Stimulated activated CD8-positive, alpha-beta memory T cell treated with anti-CD3 and anti-CD28 coated beads, Interleukin-15, amount 100 ng/mL, for 24 hours (primary cell): ENCODE measurements at places on chromosomes 16 and 17.

GRCh38 chr16:3696425-3697218 lies 20.7 kb downstream of the TRAP1 start:
- DNase-seq, result no peak

- DNase-seq, result no peak
These were observed 47.5 kb upstream of the CLEC3A start for GRCh38 chr16:77974883-77975282.

- no peak for DNase-seq
These were observed 994 bp downstream of the PITPNA start for GRCh38 chr17:1561420-1562175.

DNA sequence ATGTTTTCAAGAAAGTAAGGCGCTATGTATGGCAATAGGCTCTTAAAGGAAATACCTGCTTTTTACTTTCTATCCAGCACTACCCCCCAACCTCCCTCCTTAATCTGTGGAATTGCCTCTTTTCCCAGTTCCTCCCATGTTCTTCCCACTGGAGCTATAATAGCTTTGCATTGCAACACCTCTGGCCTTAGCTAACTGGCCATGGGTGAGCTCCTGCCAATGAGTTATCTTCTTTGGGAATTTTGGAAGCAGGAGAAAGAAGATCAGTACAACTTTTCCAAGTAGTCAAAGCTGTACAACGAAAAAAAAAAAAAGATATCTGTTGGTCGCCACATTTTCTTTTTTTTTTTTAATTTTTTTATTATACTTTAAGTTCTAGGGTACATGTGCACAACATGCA lies 398.0 kb downstream of the NPIPA8 start:
- DNase-seq, result no peak

- no peak for DNase-seq
These were observed 13.7 kb downstream of the GJD3 start for GRCh38 chr17:40350689-40351358.

- no peak for DNase-seq
These were observed 251.6 kb downstream of the KCNJ2 start for GRCh38 chr17:70420861-70421445.

DNA sequence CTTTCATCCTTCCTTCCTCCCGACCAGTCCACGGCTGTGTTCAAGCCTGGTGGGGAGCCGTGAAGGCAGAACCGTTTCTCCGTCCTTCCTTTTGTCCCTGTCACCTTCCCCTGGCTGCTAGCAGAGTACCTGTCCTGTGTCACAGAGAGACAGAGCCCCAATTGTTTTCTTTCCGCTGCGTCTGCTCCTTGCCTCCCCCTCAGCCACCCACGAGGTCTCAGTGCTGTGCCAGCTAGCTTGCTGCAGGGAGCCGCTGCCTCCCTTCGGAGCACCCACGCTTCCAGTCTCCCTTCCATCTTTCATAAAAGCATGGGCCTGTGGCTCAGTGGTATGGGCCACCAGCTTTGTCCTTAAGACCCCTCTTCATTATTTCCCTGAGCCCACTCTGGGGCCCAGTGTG lies 62.2 kb downstream of the MPRIP start:
- no peak for DNase-seq

- no peak for DNase-seq
These were observed 2.0 kb downstream of the WSCD1 start for GRCh38 chr17:6072157-6072556.

DNA sequence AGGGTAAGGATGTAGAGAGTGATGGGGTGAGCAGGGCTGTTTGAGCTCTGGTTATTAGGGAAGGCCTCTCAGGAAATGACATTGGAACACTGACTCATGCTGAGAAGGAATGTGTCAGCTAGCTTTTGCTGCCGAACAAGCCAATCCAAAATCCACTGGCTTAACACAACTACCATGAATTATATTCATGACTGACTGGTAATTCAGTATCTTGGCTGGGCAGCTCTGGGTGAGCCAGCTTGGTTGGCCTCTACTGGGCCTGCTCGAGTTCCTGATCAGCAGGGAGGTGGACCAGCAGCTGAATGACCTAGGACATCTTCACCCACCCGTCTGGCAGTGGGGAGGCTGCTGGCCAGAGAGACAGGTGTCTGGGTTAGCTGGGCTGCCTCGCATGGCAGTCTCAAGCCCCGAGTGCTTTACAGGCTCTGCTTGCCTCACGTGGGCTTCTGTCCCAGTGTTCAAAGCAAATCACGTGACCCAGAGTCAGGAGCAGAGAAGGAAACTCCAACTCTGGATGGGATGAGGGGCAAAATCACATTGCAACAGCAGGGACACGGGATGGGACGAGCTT lies 209.4 kb downstream of the KATNIP start:
- no peak for DNase-seq

GRCh38 chr16:29678691-29679267 lies at the start of gene QPRT:
Gene QPRT, plus strand, starts transcription at chr16:29679180. Its CDS starts 18 bp downstream, at chr16:29679198.
- DNase-seq, result no peak

GRCh38 chr17:75876938-75877751 lies 1.2 kb downstream of the TRIM47 start:
- DNase-seq, result no peak

GRCh38 chr16:67766291-67766690 lies 40.1 kb downstream of the RANBP10 start:
- DNase-seq, result no peak

DNA sequence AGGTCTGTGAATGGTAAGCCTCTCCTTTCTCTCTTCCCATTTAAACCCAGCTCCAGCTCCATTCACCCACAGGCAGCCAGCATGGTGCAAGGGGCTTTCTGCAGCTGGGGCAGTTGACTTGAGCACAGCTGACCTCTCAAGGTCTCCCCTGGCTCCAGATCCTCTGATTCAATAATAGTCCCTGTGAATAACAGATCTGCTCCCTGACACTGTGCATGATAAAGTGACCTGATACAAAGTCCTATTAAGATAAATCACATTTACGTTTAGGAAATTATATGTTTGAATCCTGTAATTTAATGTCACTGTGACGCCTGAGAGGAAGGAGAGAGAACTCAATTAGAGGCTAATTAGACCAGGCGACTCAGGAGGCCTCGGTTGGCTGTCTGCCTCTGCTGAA lies 540.4 kb upstream of the CDH11 start:
- no peak for DNase-seq

GRCh38 chr17:8123695-8124349 lies at the start of gene HES7:
Gene HES7, minus strand, starts transcription at chr17:8124106. Its CDS starts 22 bp downstream, at chr17:8124084.
- DNase-seq, result no peak

DNA sequence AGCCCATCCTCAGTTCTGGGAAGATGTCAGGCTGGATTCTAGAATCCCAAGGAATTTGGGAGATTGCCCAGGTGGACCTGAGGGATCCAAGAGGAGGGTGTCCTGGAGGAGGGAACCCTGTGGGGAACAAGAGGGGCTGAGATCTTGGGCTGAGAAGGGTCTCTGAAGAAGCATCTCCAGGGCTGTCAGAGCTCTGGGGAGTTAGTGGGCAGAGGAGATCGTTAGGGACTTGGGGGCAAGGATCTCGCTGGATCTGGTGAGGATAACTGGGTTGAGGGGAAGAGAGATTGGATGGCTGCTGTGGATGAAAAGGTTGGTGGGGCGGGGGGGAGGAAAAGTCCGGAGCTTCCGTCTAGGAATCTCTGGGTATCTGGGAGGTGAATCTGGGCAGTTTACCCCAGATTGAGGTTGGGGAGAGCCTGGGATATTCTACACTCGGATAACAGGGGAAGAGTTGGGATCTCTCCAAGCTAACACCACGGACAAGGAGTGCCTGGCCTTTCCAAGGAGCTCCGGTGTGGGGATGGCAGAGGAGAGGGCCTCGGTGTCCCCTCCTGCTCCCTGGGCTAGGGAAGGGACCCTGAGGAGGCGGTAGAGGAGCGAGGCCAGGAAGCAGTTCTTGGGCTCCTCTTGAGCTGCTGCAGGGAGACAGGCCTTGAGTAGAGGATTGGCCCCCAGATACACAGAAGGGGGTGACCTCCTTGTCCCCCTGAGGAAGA lies 1.7 kb downstream of the FBXL19 start:
- DNase-seq, result no peak

- no peak for DNase-seq
These were observed 22.5 kb upstream of the IRX6 start for GRCh38 chr16:55301385-55302008.

DNA sequence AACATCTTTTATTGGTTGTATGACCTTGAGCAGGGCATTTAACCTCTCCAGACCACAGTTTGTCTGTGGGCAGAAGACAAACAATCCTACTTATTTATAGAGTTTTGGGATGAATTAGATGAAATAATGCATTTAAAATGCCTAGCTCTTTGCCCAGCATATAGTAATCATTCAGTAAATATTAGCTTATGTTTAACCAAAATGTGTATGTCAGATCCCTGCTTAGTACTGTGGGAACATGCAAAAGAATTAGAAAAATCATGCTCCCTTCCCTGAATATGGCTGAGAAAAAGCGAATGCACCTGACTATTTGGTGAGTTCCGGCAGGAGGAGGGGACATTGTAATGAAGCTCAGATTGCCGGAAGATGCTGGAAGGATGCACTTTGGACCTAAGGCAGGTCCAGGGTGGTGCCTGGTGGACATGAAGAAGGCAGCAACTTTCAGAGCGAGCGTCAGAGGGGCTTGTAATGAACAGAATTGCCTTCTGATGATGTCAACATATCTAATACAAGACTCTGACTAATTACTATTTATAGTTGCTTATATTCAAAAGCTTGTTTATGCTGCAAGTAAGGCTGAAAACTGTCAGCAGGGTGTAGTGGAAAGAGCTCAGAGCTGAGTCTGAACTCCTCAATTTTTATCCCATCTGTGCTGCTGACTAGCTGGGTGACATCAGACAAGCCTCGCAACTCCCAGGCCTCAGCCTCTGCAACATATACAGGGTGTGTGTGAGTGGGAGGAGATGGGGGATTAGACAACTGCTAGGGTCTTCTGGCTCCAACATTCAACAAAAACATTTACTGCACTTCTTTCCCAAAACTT lies 221.2 kb downstream of the PRKCA start:
- DNase-seq, result no peak

DNA sequence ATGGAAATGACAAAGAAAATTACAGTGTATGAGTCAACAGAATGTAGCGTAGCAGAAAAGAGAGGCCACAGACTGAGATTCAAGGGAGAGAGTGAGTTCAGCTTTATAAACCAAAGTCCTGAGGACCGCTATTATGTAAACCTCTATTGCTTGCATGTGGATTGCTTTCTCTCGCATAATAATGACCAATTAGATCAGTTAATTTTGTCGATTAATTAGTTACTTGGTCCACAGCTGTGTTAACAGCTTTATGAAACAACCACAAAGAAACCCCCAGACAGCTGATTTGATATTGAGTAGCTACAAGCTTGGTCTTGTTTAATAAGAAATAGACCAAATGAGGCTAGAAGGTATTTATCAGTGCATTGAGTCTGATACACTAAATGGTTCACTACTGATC lies 291.8 kb upstream of the ERCC4 start:
- no peak for DNase-seq

DNA sequence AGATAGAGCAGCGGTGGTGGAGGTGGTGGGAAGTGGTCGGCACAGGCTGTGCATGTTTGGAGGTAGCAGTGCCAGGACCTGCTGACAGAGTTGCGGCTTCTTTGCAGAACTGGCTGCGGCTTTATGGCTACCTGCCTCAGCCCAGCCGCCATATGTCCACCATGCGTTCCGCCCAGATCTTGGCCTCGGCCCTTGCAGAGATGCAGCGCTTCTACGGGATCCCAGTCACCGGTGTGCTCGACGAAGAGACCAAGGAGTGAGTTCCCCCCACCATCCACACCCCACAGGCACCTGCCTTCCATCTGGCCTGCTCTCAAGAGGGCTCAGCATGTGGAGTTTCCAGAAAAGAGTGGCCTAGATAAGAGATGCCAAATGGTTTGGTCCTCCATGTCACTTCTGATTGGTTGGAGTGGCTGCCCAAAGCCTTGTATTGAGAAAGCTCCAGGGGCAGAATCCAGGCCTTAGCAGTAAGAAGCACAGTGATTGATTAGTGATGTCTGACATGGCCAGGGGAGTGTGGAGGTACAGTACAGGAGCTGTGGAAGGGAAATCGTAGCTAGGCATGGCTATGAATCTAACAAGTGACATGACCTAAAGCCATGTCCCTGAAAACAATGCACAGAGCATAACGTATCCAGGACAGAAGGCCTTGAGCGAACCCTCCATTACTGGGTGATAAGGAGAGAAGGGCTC lies 12.0 kb downstream of the MMP15 start:
- no peak for DNase-seq

DNA sequence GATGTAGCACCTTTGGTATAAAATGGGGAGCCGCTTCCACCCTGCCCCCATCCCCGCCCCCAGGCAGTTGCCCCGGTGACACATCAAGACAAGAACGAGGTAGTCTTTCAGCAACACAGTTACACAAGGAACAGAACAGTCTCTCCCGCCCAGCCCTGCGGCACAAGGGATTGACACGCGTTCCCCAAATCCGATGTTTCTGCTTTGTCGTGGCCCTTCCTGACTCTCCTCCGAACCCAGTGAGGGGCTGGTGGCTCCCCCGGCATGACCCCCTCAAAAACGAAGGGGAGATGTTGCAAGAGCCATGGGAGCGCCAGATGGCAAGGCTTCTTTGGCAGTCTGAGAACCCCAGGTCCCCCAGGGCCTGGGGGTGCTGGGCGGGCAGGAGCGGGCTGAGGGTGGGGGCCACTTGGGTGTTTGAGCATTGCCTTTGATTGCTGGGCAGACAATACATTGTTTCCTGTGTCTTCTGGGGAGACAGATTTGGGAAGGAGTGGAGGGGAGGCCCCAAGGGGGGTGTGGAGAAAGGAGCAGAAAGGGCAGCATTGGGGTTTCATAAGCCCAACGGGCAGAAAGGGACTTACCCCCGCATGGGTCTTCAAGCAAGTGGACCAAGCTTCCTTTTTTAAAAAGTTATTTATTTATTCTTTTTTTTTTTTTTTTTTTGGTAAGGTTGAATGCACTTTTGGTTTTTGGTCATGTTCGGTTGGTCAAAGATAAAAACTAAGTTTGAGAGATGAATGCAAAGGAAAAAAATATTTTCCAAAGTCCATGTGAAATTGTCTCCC lies 16.6 kb downstream of the COL1A1 start:
- DNase-seq, result no peak

- DNase-seq, result no peak
These were observed 281.5 kb downstream of the SNX29 start for GRCh38 chr16:12257926-12258561.

- DNase-seq, result no peak
These were observed 57.4 kb downstream of the PLCG2 start for GRCh38 chr16:81836279-81837054.

DNA sequence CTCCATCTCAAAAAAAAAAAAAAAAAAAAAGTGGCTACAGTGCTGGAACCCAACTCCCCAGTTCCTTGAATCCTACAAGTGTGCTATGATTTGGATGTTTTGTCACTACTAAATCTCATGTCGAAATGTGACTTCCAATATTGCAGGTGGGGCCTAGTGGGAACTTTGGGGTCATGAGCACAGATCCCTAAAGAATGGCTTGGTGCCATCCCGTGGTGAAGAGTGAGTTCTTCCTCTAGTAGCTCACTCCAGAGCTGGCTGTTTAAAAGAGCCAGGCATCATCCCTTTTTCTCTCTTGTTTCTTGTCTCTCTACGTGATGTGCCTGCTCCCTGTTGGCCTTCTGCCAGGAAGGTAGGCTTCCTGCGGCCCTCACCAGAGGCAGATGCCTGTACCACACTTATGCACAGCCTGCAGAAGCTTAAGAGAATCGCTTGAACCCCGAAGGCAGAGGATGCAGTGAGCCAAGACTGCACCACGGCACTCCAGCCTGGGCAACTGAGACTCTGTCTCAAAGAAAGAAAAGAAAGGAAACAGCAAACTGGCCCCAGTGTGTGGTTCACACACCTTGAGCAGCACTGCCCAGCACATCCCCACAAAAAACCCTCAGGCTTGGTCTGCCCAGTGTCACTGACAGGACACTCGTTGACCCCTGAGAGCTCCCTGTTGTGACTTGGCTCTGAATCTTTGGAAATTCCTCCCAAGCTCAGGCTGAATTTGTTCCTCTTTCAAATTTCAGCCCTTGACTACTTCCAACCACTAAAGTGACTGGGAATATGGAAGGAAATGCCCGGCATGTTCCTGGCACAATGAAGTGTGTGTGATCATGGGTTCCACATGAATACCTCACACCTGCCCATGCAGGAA lies 3.1 kb downstream of the MT1E start:
- no peak for DNase-seq
